Osteocyte (in vitro differentiated cells): ENCODE measurements at places on chromosomes 7 and 10. TPM values are rescaled to one million over a fixed set of nuclear protein-coding genes. Genes with fewer than 3 reads are reported as not detected.

The C7orf57 gene
- not detected in 2 replicates for total RNA-seq

The SMO gene
- total RNA-seq: 40.2 and 41.6 TPM in 2 replicates

The PDE6C gene
- not detected in 2 replicates for total RNA-seq

The CALCR gene
- total RNA-seq: not detected in 2 replicates

The SERPINE1 gene
- 266 and 328 TPM in 2 replicates for total RNA-seq

The MOGAT3 gene
- not detected in 2 replicates for total RNA-seq

The SPDYE2B gene
- total RNA-seq: not detected in 2 replicates

The TFPI2 gene
- total RNA-seq: 58.7 and 61.3 TPM in 2 replicates

The NFE2L3 gene
- total RNA-seq: 0.55 and 0.78 TPM in 2 replicates

The MACROH2A2 gene
- total RNA-seq: 31.2 and 36.5 TPM in 2 replicates

DNA sequence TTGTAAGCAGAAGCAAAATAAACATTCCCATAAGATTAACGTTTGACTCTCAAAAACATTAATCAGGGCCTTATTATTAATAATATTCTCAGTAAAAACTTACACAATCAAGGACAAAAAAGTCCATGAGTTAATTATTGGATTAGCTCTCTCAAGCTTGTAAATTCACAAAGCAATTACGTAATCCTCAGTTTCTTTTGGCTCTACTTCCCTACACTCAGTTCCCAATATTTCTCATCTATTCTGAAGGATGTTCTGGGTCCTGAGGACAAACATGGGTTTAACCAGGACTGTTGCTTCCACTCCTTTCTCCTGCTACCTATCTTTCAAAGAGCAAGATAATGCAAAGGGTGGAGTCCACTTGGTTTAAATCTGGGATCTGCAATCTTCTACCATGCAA is 15.1 kb downstream of the FBXL13 start:
- DNase-seq: no peak

DNA sequence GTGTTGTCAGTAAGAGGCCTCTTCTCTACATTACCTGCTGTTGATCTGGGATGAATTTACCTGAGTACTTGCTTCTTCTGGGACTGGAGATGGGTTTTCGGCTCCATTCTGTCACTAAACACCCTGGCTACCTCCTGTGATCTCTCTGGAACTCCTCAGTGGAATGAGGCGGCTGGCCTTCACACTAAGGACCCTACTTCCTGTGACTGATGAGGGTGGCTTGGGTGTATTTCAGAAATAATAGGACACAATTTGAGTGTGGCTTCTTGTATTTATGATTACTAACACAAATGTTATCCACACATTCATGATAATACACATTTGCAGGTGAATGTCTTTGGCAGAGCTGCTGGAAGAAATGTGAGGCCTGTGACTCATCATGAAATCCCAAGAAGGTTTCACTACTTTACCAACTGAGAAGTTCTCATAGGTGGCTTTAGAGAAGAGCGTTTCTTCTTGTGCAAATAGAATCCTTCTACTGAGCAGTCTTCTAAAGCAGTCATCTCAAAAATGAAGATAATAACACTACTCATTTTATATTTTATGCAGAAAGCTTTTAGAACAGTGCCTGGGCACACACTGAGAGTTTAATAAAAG is 21.3 kb upstream of the EVX1 start:
- no peak for DNase-seq

DNA sequence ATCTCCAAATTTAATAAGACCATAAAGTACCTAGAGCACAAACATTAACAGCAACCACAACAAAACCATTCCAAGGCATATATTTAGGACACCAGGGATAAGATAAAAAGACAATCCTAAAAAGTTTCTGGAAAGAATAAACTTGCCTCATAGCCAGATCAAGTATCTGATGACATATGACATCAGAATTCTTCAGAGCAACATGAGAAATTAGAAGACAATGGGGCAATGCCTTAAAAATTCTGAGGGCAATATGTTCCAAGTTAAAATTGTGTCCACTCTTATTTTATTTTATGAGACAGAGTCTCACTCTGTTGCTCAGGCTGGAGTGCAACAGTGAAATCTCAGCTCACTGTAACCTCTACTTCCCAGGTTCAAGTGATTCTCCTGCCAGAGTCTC is 2.8 kb downstream of the EFCAB10 start:
- no peak for DNase-seq

- DNase-seq: no peak
These were observed 642.5 kb downstream of the ACTR3B start for GRCh38 chr7:153401795-153402720.

DNA sequence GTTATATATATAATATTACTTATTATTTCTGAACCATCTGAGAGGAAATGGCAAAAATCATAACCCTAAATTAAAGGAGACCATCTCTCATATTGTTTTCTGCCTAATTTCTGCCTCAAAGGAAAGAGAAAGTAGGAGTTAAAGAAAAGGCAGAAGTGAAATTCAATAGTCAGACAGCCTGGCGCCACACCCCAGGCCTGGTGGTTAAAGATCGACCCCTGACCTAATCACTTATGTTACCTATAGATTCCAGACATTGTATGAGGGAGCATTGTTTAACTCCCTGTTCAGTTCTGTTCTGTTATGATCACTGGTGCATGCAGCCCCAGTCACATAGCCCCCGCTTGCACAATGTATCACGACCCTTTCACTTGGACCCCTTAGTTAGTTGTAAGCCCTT is 24.9 kb upstream of the CHST3 start:
- no peak for DNase-seq

DNA sequence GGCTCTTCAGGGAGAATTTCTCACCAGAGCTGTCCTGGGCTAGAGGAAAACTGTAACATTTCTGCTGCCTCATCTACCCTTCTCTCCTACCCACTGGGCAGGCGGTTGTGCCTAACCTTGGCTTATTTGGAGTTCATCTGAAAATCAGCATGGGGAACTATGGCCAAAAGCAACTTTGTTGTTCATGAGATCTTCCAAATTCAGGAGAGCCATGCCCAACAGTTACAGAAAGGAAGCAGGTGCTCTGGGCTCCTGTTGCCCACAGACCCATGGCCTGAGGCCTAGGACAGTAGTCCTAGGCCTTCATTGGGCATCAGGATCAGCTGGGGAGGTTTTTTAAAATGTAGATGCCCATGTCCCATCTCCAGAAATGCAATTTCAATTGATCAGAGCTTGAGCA is 85.2 kb downstream of the GRID1 start:
- DNase-seq: no peak

- DNase-seq: no peak
These were observed 7.4 kb upstream of the RRP12 start for GRCh38 chr10:97408496-97408992.

DNA sequence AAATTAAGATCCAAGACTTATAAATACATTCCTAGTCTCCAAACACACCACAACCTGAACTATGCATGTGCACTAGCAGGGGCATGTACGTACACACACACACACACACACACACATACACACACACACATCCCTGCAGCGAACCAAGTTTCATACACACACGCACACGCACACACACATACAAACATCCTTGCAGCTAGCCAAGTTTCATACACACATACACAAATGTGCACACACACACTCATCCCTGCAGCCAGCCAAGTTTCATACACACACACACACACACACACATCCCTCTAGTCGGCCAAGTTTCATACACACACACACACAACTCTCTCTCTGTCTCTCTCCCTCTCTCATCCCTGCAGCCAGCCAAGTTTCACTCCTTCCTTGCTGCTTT is 82.7 kb upstream of the WIPF3 start:
- no peak for DNase-seq

DNA sequence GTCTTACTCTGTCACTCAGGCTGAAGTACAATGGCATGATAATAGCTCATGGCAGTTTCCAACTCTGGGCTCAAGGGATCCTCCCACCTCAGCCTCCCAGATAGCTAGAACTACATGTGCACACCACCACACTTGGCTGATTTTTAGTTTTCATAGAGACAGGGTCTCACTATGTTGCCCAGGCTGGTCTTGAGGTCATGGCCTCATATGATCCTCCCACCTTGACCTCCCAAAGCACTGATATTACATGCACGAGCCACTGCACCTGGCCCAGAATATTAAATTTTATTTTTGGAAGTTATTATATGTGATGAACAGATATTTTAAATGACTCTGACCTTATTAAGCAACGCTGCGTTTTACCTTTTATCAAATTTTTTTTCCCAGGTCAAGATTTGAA is 94.4 kb downstream of the PODXL start:
- no peak for DNase-seq

GRCh38 chr10:60808036-60808435 is 29.8 kb downstream of the CDK1 start:
- DNase-seq: no peak

DNA sequence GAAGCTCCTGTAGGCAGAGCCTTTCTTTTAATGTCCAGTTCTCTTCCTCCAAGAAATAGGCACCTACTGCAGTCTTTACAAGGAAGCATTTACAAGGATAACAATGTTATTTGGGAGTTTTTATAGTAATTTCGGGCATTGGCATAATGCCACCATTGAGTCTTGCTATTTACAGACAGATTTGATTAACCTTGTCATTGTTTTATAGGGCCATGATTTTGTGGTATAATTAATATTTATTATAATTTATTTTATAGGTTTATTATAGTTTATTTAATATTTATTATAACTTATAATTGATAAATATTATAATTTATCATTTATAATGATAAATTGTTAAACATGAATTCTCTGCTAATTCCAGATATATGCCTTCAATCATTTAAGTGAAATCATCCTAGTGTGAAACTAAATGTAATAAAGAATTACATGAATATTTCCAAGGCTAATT is 573 bp upstream of the POT1 start:
- no peak for DNase-seq

DNA sequence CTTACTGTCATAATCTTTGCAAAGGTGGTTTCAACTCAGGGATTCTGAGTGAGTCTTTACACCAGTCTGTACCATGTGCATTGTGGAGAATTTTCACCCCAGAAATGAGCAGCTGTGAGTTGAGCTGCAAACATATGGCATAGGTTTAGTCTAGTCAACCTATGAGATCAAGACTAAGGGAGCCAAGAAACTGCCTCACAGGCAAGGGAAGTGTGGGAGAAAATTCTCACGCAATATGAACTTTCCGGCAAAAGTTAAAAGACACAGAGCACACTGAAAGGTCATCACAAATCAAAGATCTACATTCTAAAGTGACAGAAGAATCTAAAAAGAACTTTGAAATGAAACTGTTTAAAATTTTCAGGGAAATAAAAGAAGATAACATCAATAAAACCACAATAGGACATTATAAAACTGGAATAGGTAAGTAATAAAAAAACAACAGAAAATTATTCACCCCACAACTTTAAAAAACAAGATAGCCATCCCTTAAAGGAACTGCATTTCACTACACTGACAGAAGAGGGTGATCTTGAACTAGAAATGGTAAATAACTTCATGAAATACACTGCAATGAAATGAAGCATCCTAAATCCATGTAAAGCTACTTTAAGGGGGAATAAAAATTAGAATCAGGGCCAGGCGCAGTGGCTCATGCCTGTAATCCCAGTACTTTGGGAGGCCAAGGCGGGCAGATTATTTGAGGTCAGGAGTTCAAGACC is 63.5 kb downstream of the LGI1 start:
- DNase-seq: no peak

- no peak for DNase-seq
These were observed 43.4 kb upstream of the KLF14 start for GRCh38 chr7:130777426-130777825.

DNA sequence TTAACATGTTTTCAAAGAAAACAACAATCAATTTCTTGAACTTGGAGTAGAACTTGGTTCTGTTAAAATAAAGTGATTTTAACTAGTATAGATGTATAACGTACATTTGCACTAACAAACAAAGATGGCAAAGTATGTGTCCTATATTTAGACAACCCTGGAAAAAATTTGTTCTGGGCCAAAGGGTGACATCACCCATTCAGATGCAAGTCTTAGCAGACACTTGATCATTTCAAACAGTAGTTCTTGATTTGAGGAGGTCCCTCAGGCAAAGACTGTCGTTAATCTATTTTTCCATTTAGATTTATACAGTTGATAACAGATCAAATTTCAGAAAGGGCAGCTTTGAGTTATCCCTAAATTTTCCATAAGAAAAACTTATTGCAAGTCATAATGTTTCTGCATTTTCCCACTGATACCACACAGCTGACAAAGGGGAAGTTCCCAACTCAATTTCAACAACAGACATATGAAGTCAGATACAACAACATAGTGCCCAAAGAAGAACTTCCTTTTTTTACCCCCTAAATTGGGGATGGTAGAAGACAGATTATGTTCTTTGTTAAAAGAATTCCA is 5.2 kb downstream of the NMT2 start:
- DNase-seq: no peak

GRCh38 chr10:72087969-72088888 is at the start of gene SPOCK2:
Gene SPOCK2 (minus strand): TSS chr10:72088551. CDS start chr10:72088328, 223 bp downstream.
- no peak for DNase-seq

GRCh38 chr7:4631380-4632179 is 50.5 kb upstream of the FOXK1 start:
- no peak for DNase-seq

- no peak for DNase-seq
These were observed 108.9 kb upstream of the NAMPT start for GRCh38 chr7:106393564-106394251.

GRCh38 chr10:78471723-78472550 is 438.3 kb downstream of the RPS24 start:
- DNase-seq: peak; percentile 70

DNA sequence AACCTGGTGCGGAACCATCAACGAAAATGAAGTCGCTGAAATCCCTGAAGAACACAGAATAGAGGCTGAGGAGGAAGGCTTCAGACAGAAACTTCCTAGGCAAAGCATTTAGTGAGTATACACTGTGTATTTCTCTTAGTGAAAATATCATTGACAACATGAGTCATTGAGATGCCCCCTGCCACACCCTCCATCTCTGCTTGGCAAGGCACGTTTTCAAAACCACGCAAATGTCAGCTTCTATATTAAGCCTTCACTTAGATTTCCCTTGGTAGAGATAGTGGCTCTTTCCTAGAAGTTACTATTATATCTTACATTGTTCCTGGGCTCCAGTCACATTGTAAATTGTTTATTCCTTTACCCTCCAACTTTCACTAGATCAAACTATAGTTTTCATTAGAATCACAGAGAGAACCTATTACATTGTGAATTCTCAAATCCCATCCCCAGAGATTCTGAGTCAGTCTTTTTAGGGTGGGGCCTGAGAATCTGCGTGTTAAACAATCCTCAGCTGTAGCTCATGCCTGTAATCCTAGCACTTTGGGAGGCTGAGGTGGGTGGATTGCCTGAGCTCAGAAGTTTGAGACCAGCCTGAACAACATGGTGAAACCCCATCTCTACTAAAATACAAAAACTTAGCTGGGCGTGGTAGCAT is 4.6 kb upstream of the SKAP2 start:
- DNase-seq: no peak
